ENCODE measurements at places on chromosomes 6 and 20.
A peak's percentile ranks its signal among the peaks of the same experiment; 100 is the strongest.

- DNase-seq, result no peak
Measured at GRCh38 chr20:24350923-24351368, 118.5 kb upstream of the SYNDIG1 start.

GRCh38 chr6:6707143-6707542 lies 118.6 kb downstream of the LY86 start:
- no peak for DNase-seq

DNA sequence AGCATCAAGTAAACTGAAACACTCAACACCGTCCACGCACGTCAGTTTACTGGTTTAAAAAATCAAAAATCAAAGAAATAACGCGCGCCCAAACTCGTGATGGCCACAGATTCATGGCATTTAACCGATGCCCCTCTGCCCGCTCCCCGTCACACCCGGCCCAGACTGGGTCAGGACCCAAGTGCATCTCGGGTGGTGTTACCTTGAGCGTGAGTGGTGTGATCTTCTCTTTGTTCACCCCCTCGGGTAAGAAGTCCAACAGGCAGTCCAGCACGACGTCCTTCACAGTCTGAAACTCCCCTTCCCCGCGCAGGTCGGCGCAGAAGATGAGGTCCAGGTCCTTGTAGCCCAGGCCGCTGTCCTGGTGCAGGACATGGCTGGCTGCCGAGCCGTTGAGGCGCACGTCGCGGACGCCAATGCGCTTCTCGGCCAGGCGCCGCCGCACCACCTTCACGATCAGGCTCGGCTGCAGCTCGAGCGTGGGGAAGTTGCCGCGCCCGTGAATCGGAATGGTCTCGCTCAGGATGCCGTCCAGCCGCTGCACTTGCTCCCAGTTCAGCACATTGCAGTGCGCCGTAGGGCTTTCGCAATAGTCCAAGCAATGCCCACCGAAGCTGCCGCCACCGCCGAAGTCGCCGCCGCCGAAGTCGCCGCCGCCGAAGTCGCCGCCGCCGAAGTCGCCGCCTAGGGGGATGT lies 945 bp downstream of the TENT5A start:
- DNase-seq, result peak; percentile 36

DNA sequence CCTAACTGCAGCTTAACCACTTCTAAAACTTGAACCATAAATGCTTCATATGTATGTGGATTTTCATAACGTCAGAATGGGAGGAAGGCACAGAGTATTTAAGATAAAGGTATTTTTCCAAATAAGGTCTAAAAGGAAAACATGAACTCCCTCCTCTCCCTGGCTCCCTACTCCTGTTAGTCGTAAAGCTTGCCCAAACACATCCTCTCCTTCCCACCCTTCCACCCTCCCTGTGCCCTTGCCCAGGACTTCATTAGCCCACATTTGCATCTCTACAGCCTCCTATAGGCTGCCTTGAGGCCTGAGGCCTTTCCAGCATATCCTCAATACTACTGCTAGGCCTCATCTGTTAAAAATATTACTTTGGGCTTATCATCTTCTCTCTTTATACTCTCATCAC lies 17.1 kb upstream of the SMIM13 start:
- no peak for DNase-seq

DNA sequence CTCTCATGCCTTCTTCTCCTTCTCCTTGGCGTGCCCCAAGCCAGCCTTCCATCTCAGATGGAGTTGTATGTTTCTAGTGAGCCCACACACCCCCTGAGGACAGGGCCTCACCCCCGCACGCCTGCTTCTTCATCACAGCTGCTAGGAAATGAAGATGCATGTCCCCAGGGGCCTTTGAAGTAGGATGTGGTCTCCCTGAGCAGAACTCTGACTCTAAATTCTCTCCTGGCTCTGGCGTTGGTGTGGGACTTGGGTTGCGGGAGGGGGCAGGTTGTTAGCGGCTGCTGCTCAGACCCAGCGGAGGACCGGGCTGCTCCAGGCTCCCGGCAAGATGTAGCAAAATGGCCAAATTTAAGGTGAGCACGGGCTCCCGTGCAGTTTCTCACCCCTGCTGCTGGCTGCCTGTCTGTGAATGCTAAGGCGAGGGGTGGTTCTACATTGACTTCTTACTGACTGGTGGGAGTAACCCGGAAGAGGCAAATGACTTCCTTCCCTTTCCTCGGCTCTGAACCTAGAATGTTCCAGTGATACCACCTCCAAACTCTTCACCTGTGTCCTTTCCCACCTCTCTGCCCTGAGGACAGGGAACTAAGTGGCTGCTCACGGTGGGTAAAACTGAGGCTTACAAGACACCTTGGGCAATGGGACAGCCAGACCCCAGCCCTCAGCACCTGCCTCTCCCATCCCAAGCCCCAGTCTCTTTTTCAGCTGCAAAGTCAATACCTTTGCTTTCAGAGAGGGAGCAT lies 8.8 kb downstream of the SYNJ2 start:
- DNase-seq, result peak; percentile 35

DNA sequence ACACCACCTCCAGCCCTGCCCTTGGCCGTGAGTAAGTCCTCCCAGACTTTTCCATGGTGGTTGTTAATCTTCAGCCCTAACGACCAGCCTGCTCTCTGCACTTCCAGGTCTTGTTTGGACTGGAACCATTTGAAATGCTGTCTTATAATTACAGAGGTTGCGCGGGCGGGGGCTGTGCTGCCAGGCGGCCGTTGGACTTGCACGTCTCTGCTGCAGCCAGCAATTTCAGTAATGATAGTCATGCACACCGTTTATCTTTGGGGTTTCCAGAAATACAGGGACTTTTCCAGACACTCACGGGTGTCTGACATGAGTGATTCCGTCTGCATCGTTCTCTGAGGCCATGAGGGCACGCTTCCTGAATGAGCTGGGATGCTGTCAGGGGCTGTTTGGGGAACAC lies 118.2 kb downstream of the BMP7 start:
- no peak for DNase-seq

GRCh38 chr20:18524646-18525045 lies 16.9 kb downstream of the SEC23B start:
- no peak for DNase-seq

DNA sequence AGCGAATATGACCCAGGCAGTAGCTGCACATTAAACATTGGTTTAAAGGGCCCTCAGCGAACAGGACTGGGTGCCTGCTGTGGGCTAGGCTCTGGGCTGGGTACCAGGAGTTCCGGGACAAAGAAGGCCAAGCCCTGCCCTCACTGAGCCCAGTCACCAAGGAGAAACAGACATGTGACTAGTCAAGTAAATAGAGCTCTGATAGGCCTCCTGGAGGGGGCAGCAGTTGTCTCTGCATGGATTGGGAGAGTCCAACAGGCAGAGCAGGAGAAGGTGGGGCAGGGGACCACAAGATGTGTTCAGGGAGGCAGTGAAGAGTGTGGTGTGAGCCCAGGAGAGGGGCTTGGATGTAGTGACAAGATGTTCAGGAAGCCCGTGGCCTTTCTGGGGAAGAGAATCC lies 3.1 kb downstream of the HM13 start:
- DNase-seq, result no peak

DNA sequence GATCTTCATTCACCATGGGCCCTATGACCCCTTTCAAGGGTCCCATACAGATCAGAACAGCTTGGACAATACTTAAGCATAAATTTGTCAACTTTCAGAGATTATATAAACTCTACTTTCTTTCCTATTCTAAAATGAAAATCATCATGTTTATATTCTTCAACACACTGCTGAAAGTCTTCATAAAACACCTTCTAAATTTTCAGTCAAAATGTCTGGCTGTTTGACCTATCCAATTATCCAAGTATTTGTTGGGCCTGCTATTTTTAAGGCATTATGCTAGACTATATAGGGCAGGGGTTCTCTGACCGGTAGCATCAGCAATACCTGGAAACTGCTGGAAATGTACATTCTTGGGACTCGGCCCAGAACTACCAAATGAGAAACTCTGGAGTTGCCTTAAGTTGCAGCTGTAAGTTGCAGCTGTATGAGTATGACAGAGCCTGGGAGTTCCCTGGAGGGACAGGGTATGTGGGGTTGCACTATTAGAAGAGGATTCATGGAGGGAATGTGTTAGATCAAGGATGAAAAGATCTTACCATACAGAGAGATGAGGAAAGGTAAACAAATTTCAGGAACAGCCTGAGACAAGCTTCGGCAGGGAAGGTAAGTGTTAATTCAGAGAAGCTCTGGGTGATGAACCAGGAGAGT lies 293.0 kb downstream of the ADGB start:
- DNase-seq, result no peak

DNA sequence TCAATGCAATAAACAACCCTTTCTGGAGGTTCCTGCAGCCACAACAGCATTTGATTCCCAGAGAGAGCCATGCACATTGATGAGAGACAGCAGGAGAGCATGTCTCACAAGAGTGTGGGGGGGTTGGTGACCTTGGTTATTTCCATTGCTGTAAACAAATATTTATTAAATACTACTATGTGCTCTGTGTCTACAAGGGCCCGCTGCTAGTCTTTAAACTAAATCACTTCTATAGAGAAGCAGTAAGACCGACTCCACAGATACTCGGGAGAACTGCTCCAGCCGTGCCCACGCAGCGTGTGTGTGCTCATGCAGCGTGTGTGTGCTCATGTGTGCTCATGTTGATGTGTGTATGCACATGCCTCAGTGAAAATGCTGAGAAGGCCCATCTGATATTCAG lies 82.7 kb upstream of the TRAF3IP2 start:
- DNase-seq, result no peak

GRCh38 chr6:137148306-137149034 lies 25.0 kb downstream of the IL22RA2 start:
- DNase-seq, result no peak

GRCh38 chr6:116450769-116451740 lies 10.1 kb upstream of the CALHM6 start:
- DNase-seq, result no peak

GRCh38 chr6:34565722-34566137 lies 9.6 kb upstream of the SPDEF start:
- DNase-seq, result no peak

GRCh38 chr20:33009214-33010132 lies 2.0 kb downstream of the BPIFB2 start:
- DNase-seq, result no peak

- no peak for DNase-seq
Measured at GRCh38 chr6:131602781-131603312, 25.2 kb downstream of the MED23 start.

DNA sequence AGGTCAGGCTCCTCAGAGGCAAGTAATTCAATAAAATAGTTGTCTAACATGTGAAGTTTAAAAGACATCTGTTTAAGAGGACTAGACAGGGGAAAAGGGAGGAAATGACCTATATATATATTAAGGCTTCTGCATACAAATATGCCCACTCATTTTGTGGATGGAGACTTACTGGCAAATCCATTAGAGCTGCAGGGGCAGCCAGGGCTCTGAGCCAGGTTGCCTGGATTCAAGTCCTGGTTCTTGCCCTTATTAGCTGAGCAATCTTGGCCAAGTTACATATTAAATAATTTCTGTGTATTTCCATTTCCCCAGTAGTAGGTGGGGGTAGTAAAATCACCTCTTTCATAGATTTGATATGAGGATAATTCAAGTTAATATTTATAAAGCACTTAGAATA lies 287.0 kb upstream of the RIMS1 start:
- DNase-seq, result no peak

DNA sequence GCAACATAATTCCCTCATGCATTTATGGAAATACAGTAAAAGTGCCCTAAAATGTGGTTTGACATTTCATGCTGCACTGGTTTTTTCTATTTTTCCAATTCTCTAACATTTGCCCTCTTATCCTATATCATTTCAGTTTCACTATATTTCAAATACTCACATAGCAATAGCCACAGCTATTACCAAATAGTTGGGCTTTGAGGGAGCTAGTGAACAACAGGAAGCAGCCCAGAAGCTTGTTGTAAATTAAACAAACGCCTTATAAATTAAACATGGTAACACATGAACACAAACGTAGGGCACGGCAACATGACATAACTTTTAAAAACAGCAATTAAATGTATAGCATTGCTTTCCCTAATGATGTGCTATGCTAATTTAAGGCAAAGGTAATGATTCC lies 469.0 kb downstream of the CDC5L start:
- DNase-seq, result no peak

DNA sequence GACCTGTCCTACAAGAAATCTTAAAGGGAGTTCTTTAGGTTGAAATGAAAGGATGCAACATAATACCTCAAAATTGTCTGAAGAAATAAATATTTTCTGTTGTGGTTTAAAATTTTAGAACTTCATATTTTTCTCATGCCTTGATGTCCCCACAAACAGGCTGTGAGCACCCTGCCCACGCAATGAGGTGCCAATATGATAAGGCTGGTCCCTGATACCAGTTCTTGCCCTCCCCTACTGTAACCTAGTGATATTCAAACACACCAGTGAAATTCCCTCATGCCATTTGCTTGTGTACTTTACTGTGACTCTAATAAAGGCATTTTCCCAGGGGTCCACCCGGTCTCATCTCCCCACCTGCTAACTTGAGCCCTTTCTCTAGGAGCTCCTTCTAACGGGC lies 67.3 kb upstream of the SIRPG start:
- DNase-seq, result no peak

GRCh38 chr6:113893451-113893850 lies 36.3 kb downstream of the MARCKS start:
- no peak for DNase-seq

Data from stimulated activated CD4-positive, alpha-beta T cell treated with anti-CD3 and anti-CD28 coated beads, Interleukin-2, amount 100 ng/mL, for 24 hours (primary cell).